GM23338 (cell line): ENCODE measurements at places on chromosomes 1 and 21. TPM values are rescaled to one million over a fixed set of nuclear protein-coding genes. Genes with fewer than 3 reads are reported as not detected.

KIF21B gene
- total RNA-seq: 26.6 and 34.3 TPM in 2 replicates

PADI2 gene
- total RNA-seq: 3.7 and 4.3 TPM in 2 replicates

DNA sequence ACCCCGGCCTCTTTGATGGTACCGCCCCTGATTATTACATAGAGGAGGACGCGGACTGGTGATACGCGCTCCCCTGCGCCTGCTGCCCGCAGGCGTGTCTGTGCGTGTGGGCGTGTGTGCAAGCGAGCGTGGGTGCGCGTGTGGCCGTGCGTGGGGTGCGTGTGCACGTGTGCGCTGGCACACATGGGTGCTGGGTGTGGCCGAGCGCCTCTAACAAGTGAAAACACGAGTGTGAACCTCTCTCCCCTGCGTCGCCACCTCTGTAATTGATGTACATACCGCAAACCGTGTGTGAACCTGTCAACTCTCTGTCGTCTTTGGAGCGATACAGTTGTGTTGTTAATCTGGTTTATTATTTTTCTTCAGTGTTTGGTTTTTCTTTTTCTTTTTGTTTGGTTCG lies 87.8 kb upstream of the TMEM51 start:
- no peaks in the 10 kb centered on the region for H3K4me1 ChIP-seq
- H3K4me3 ChIP-seq: no peak overlapping the region
- no peak overlapping the region for H3K27ac ChIP-seq
- no peaks in the 10 kb centered on the region for H3K36me3 ChIP-seq
- DNase-seq: no peak
- no peaks in the 10 kb centered on the region for H3K27me3 ChIP-seq

DNA sequence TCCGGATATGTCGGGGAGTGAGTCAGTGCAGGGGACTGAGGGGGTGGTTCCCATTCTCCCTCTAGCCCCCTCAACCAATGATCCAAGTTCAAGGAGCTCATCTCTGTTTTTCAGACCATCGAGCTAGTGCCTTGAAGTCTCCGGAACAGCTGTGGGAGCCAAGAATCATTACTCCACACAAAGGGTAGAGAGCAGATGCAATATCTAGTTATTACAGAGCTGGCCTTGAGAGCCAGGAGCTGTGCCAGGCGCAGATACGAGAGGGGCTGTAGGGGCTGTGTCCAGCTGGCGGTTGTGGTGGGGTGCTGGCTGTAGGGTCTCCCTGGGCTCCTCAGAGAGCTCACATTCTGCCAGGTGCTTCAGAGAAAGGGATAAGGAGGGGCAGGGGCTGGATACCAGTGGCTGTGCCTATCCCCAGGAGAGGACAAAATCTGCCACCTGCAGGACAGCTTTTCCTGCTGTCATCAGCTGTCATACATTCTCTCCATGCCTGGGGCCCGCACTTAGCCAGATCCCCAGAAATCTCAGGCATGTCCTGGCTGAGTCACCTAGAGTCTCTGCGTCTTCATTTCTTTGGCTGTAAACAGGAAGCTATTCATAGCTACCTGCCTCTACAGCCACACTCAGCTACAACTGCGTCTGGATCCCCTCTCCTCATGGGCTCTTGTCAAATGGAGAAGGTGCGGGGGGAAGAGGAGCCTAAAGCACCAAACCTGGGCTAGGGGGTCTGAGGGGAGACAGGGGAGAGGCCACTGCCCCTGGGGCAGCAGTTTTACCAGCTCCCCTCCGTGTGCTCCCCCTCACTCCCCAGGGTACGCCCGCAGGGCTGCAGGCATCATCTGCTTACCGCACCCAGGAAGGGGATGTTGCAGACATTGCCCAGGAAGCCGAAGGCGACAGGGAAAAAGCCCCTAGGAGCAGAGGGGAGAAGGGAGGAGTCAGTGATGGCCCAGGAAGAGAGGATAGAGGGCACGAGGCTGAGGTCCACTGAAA lies 2.4 kb upstream of the KISS1 start:
- no peaks in the 10 kb centered on the region; the same call in 1 of the 2 replicates for H3K4me1 ChIP-seq
- peak; percentile 68 for DNase-seq
- H3K36me3 ChIP-seq: no peaks in the 10 kb centered on the region
- H3K27ac ChIP-seq: no peak overlapping the region
- no peak overlapping the region for H3K4me3 ChIP-seq
- H3K27me3 ChIP-seq: no peaks in the 10 kb centered on the region

DNA sequence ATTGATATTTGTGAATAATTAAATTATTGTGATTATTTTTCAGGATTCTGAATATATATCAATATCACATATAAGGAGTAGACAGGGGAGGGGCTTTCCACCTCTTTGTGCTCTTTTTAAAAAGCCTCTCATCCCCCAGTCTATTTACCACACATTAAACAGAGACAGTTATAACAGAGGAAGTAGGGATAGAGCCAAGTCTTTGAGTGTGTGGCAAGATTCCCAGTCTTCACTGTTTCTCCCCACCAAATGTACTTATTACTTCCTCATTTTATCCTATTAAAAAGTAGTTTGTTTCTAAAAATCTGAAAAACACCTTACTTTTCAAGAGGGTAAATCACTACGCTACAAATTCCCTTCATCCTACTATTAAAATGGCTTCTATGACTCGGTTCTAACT lies 46.7 kb downstream of the EPS15 start:
- no peaks in the 10 kb centered on the region for H3K4me1 ChIP-seq
- H3K36me3 ChIP-seq: 0 out of 2 replicates have a peak, but pooled peaks cover 4% of the 10 kb centered on the region
- no peak overlapping the region for H3K4me3 ChIP-seq

DNA sequence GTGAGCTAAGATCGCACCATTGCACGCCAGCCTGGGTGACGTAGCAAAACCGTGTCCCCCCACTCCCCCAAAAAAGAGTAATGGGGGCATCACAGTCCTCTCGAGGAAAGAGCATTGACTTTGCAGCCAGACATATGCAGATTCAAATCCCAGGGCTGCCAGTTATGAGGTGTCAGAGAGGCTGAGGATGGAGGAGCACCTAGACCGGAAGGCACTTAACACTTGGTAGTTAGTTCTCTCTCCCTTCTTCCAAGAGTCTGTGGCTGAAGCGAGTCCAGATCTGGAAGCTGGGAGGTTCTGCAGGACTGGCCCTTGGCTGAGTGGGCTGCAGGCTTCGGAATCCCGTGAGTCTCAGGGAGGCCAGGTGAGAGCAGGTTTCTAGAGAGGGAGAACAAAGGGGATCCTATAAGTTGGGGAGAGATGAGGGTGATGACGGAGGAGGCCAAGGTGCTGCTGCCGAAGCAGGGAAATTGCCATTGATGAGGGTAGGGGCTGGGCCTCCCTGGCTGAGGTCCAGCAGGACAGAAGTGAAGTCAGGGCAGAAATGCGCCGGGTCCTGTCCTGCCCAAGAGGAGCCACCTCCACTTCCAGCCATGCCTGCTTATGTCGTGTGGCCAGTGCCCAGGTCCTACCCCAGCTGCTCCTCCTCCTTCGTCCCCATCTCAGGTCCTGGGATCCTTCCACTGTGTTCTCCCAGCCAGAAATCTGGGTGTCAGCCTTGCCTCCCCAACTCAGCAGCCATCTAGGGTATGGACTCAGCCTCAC lies 13.3 kb upstream of the SPOCD1 start:
- DNase-seq: no peak
- no peak overlapping the region for H3K27ac ChIP-seq
- no peaks in the 10 kb centered on the region for H3K36me3 ChIP-seq
- H3K4me3 ChIP-seq: no peak overlapping the region
- no peaks in the 10 kb centered on the region for H3K27me3 ChIP-seq
- H3K4me1 ChIP-seq: no peaks in the 10 kb centered on the region

DNA sequence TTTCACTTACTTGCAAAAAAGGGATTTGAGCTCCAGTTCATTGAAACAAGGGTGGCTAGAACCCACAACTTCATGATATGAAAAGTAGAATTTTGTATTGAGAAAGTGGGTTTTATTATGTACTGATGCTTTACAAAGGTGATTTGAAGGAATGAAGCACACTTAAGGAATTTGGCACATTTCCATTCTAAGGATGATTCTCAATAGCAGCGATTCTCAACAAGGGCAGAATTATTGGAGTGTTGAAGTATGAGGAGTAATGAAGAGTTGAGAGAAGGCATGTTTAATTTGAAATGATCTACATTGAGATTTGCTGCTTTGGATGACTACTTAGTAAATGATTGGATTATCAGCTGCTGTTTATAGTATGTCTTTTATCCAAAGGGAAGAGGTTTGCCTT lies 54.7 kb downstream of the FNBP1L start:
- H3K4me3 ChIP-seq: no peak overlapping the region
- 0 out of 2 replicates have a peak overlapping the region, but pooled peaks have one; percentile 10 for H3K27ac ChIP-seq
- H3K4me1 ChIP-seq: peaks cover 11% of the 10 kb centered on the region
- H3K36me3 ChIP-seq: no peaks in the 10 kb centered on the region
- DNase-seq: no peak
- H3K27me3 ChIP-seq: no peaks in the 10 kb centered on the region

- no peak for DNase-seq
- peaks cover 6% of the 10 kb centered on the region; the same call in 1 of the 2 replicates for H3K27me3 ChIP-seq
- H3K36me3 ChIP-seq: no peaks in the 10 kb centered on the region
- H3K4me1 ChIP-seq: no peaks in the 10 kb centered on the region
These were observed 52.6 kb downstream of the TRABD2B start for GRCh38 chr1:47944561-47944960.

GRCh38 chr21:36703626-36704280 lies 4.8 kb downstream of the SIM2 start:
- peaks cover 100% of the 10 kb centered on the region for H3K27me3 ChIP-seq
- no peak overlapping the region for H3K27ac ChIP-seq
- H3K4me3 ChIP-seq: peak overlapping the region; percentile 53
- H3K4me1 ChIP-seq: peaks cover 65% of the 10 kb centered on the region
- H3K36me3 ChIP-seq: no peaks in the 10 kb centered on the region
- DNase-seq: no peak

DNA sequence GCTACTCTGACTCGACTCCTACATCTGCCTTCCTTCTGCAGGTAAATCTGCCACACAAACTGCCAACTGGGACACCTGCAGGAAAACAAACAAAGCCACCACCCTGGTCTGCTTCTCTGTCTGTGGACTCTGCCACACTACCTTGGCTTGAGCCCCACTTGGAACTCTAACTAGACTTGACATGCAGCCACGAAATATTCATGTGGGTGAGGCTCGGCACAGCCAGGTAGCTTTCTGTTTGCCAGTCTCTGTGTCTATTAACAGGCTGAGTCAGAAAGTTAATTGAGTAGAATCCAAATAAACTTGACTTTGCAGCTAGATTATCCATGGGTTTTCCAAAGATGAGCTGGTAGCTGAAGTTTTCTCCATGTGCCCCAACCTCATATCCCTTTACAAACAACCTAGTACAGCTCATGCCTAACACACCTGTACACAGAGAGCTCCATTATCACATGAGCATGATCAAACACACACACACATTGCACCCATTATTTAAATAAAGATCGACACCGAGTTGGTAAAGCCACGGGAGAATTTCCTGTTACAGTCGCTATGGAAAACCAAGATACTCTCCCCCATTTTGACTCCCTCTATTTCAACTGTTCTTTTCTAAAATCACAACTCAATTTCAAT lies 808 bp downstream of the C1orf116 start:
- H3K27ac ChIP-seq: peak overlapping the region; percentile 62; the same call in 1 of the 2 replicates
- H3K4me1 ChIP-seq: peaks cover 34% of the 10 kb centered on the region
- H3K36me3 ChIP-seq: no peaks in the 10 kb centered on the region
- H3K27me3 ChIP-seq: no peaks in the 10 kb centered on the region
- DNase-seq: no peak

DNA sequence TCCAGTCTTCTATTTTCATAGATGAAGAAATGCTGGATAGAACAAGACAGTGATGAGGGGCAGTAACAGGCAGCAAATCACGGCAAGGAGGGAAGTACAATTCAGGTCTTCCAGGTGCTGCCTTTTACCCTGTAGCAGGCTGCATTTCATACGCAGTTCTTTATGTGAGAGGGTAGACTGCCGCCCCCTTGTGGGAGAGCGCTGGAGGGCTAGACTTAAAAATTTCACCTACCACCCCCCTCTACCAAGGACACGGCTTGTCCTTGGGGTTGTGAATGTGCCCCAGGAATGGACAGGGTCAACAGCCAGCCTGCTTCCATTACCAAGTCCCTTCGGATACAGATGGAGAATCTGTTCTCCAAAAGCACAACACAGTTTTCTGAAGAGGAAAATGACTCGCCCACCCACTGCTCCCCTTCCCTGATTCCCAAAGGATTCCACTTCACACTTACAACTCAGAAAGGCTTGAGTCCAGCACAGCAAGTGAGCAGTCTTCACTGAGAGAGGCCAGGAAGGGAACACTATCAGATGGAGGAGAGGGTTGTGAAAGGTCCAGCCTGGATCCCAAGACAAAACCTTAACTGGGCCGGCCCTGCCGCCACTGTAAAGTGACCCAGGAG lies 7.4 kb downstream of the WDR77 start:
- H3K27ac ChIP-seq: peak overlapping the region; percentile 67
- peaks cover 72% of the 10 kb centered on the region for H3K36me3 ChIP-seq
- no peaks in the 10 kb centered on the region for H3K27me3 ChIP-seq
- H3K4me1 ChIP-seq: no peaks in the 10 kb centered on the region
- no peak overlapping the region for H3K4me3 ChIP-seq
